GM23248 (cell line): ENCODE measurements at places on chromosomes 7 and 10.

- peak; percentile 80 for DNase-seq
Measured at GRCh38 chr7:11427686-11428273, 404.2 kb downstream of the THSD7A start.

DNA sequence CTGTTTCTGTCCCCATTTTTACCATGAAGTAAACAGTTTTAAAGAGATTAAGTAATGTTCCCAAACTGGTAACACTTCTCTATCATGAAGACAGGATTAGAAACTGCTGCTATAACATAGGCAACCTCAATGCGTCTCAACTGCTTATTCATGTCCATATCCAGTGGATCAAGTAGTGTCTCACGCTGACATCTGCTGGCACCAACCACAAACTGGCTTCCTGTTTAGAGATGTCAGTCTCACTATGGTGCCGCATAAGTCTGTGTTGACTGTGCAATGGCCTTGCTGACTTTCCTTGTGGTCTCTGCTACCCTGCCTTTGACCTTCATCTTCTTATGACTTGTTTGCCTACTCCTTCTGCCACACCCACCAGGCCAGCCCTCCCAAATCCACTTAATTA is 369.6 kb upstream of the DPP6 start:
- no peak for DNase-seq

DNA sequence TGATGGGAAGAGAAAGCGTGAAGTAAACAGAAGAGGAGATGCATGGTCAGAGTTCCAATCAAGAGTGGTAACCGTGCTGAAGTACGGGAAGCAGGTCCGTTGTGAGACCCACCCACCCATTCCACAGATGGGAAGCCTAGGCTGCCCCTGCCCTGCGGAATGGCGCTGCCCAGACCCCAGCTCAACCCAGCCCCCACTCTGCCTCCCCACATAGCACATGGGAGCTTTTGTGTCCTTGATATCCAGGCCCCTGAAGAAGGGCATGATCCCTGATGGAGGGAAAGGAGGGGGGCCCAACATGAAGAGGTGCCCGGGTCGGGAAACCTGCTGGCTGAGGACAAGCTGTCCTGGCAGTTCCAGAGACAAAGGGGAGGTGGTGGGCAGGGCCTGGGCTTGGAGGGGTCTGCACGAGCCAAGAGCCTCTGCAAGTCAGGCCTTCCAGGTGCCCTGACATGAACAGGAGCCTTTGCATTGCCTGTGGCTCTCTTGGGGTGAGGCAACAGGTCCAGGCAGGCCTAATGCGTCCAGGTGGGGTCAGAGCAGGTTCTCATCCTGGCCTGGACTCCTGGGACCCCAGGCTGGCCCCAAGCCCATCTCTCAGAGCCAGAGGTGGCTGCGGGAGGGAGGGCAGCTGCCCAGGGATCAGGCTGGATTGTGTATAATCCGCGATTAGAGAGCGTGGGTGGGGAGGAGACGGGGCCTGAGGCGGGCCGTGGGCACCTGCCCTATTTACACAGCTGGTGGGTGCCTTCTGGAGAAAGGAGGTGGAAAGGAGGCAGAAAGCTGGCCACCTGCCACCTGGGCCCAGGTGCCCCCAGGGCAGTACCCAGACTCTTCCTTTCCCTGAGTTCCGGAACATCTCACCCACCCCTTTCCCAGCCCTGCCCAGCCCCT is 23.5 kb downstream of the YKT6 start:
- no peak for DNase-seq

- no peak for DNase-seq
Measured at GRCh38 chr10:7686351-7687171, 16.6 kb upstream of the ITIH2 start.

- DNase-seq = peak; percentile 35
Measured at GRCh38 chr10:60821656-60822055, 43.4 kb downstream of the CDK1 start.

GRCh38 chr10:120768227-120768626 is 82.9 kb upstream of the WDR11 start:
- no peak for DNase-seq

DNA sequence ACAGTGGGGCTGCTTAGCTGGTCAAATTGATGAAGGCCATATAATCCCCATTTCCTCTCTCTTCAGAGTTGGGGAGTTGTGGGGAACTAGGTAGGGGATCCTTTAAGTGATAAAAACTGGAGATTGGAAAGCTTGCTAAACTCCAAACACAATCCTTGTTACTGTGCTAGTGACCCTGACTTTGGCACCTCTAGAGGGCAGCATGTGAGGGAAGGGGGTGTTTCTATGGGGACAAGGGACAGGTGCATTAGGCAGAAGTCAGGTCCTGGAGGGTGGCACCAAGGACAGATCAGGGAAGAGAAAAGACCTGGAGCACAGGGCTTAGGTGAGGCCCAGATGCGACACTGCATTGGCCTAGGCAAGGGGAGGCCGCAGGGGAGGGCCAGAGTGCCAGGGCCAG is 66.9 kb downstream of the CDHR3 start:
- DNase-seq = no peak

- no peak for DNase-seq
Measured at GRCh38 chr7:149831741-149832219, 6.4 kb upstream of the ZNF862 start.

- peak; percentile 73 for DNase-seq
Measured at GRCh38 chr10:86443069-86443468, 76.5 kb upstream of the GRID1 start.

DNA sequence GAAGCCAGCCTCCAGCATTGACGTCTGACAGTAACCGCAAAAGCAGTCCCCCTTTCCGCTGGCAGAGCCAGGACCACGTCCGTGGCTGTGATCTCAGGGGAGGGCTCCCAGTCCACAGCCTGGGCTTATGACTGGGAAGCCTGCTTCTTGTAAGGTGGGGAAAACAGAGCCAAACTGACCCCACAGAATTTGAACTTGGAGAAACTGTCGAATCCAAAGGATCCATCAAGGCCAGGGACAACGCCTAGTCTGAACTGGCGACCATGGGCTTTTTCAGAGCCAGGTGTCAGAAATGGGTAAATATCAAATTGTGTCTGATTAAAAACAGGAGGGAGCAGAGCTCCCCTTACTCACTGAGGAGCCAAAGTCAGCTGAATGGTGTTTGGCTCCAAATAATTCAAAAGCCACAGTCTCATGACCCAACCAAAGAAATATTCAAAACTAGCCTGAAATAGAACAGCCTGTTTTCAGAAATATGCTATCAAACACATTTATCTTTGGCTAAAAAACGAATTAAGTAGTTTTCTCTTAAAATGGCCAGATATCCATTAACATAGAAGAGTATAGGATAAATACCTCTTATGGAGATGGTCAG is 751.4 kb upstream of the GALNT17 start:
- peak; percentile 52 for DNase-seq

DNA sequence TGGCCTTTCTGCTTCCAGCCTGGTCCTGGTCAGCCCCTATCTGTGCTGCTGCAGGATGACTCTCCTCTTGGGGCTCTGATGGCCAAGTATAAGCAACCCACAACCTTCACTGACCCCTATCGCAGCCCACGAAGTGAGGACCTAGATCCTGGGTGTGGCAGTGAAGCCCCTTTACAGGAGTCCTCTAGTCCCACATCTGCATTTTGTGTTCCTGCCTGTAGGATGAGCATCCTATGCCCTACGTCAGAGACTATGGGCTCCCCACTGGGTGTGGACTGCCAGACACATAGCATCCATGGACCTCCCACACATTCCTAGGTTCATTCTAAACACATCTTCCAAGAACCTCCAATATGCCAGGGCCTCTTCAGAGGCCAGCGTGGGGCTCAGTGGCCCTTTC is 29.0 kb downstream of the ARHGAP22 start:
- DNase-seq = no peak
